ENCODE measurements at places on chromosomes 1 and 21.

DNA sequence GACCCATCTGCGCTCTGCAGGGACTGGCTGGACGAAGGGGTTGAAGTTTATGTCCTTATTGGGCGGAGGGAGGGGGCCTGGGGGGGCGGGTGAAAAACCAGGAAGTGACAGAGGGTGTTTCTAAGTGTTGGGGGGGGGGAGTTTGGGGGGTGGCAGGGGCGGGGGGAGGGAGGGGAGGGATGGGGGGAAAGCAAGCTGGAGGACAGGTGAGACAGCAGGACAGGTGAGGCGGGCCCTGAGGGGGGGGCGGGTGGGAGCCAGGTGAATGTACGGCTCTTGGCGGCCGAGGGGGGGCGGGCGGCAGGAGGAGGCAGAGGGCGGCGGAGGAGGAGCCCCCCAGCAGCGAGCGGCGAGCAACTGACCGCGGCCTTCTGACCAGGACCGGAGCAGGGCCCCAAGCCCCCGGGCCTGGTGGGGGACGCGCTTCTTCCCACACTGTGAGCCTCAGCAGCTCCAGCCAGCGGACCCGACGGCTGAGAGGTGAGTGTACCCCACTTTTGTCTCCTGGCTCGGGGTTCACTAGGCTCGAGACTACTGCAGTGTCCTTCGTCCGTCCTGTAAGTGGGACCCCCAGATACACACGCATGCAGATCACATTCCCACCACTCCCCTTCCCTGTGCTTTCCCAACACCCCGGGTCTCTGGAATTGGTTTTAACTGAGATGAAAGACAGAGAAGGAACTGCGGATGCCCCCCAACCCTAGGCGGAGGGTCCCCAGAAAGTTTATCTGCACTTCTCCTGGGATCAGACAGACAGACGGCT is at the start of gene ZBTB7B:
ZBTB7B (plus strand) TSS at position 339 of the 763 bp plus-strand sequence. CDS start 11,859 bp downstream, outside the sequence.
- H3K27ac ChIP-seq = peak within 1 kb of the TSS; percentile 84
- H3K4me1 ChIP-seq = peaks cover 26% of the 10 kb centered on the region
- peak within 1 kb of the TSS; percentile 96 for H3K4me3 ChIP-seq
- H3K27me3 ChIP-seq = no peaks in the 10 kb centered on the region
- DNase-seq = peak; percentile 35

DNA sequence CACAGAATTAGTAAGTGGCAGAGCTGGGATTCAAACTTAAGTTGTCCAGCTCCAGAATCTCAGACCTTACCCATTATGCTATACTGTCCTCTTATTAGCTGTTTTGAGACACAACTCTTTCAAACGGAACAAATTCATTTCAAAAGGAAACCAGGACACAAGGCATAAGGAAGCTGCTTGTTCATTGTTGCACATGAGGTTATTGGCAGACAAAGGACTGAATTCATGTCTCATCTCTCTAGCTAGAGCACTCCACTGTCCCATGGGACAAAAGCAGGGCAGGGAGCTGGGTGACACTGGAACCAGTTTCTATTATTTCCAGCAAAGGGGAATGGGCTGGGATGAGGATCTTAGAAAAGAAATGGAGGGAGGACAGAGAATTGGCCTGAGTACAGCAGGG is 26.4 kb downstream of the CHI3L2 start:
- peaks cover 19% of the 10 kb centered on the region for H3K27me3 ChIP-seq
- no peaks in the 10 kb centered on the region for H3K36me3 ChIP-seq
- H3K27ac ChIP-seq = no peak overlapping the region
- H3K4me1 ChIP-seq = no peaks in the 10 kb centered on the region
- no peak overlapping the region for H3K4me3 ChIP-seq

DNA sequence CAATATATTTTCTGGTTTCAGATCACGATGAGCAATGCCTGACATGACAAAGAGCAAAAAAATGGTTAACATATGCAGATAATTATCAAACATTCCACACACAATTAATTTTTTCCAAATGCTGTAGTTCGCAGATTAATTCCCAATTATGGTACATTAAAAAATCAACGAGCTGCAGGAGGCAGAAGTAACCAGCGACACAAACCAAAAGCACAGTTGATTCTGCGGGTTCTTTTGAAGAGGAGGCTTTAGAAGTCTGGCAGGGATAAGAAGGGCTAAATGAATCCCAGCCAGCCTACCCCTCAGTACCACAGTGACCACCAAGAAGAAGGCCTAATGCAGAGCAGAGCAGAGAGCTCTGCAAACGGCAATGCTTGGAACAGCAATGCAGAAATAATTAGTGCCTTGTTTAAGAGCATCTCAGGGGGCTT is 17.0 kb upstream of the KNCN start:
- H3K27me3 ChIP-seq = no peaks in the 10 kb centered on the region
- no peak for DNase-seq
- peaks cover 2% of the 10 kb centered on the region for H3K36me3 ChIP-seq
- no peak overlapping the region for H3K27ac ChIP-seq
- no peaks in the 10 kb centered on the region for H3K4me1 ChIP-seq

GRCh38 chr1:91283421-91283726 is 121.3 kb downstream of the HFM1 start:
- H3K36me3 ChIP-seq = no peaks in the 10 kb centered on the region
- H3K27me3 ChIP-seq = no peaks in the 10 kb centered on the region
- H3K4me1 ChIP-seq = no peaks in the 10 kb centered on the region
- H3K27ac ChIP-seq = no peak overlapping the region
- no peak overlapping the region for H3K4me3 ChIP-seq
- no peak for DNase-seq

- DNase-seq = no peak
- no peaks in the 10 kb centered on the region for H3K36me3 ChIP-seq
- H3K27me3 ChIP-seq = no peaks in the 10 kb centered on the region
- no peak overlapping the region for H3K27ac ChIP-seq
- no peak overlapping the region for H3K4me3 ChIP-seq
- peaks cover 14% of the 10 kb centered on the region for H3K4me1 ChIP-seq
Measured at GRCh38 chr1:17557986-17558385, 18.5 kb downstream of the ARHGEF10L start.

GRCh38 chr1:236619398-236619797 is 15.1 kb upstream of the HEATR1 start:
- no peak overlapping the region for H3K4me3 ChIP-seq
- H3K27ac ChIP-seq = no peak overlapping the region
- H3K27me3 ChIP-seq = no peaks in the 10 kb centered on the region
- H3K36me3 ChIP-seq = no peaks in the 10 kb centered on the region

DNA sequence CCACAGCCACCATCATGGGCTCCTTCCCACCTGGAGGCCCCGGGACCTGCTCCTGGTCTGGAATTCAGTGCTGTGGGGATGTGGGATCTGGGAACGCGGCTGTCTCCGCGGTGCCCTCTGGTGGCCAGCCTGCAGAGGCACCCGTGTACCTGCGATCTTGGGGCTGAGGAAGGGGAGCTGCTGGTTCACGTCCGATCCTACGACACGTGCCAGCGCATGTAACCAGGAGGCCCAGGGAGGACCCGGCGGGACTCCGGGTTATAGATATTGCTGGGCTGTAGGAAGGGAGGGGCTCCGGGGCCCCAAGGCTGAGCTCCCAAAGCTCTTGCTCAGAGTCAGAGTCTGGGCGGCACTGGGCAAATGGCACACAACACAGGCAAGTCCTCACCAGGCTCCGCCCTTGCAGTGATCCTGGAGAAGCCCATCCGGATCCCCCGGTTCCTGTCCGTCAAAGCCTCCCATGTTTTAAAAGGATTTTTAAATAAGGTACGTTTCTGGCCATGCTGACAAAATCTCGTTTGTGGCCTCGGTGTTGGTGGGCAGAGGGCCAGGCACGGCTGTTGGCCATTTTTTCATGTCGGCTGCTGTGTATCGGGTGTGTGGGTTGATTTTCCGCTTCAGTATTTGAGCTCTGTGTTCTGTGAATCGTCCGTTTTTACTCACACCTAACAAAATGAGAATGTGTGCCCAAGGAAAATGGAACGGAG is 20.1 kb downstream of the FAAP20 start:
- H3K36me3 ChIP-seq = no peaks in the 10 kb centered on the region
- peak; percentile 58 for DNase-seq
- no peaks in the 10 kb centered on the region for H3K27me3 ChIP-seq
- no peaks in the 10 kb centered on the region for H3K4me1 ChIP-seq
- H3K4me3 ChIP-seq = peak overlapping the region; percentile 28

GRCh38 chr1:109508001-109508872 is 1.3 kb downstream of the AMIGO1 start:
- H3K4me1 ChIP-seq = peaks cover 7% of the 10 kb centered on the region
- H3K4me3 ChIP-seq = no peak overlapping the region
- DNase-seq = no peak
- H3K36me3 ChIP-seq = no peaks in the 10 kb centered on the region

DNA sequence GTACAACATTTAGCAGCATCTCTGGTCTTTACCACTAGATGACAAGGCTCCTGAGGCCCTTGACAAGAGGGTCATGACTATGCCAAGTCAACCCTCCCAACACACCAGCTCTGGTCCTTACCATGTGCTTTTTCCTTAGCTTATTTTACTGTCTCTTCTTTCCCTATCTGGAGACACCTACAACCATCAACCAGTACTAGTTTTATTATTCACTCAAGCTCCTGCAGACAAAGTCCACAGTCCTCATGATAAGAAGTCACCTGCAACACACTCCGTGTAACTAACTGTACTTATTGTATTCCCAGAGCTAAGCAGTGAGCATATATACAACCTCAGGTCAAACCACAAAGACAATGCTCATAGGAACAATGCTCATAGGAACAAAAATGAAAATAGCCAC is 15.3 kb downstream of the PABPC4 start:
- no peak for DNase-seq
- no peak overlapping the region for H3K27ac ChIP-seq
- H3K4me1 ChIP-seq = no peaks in the 10 kb centered on the region
- no peaks in the 10 kb centered on the region for H3K27me3 ChIP-seq

GRCh38 chr1:181369416-181369815 is 113.9 kb upstream of the CACNA1E start:
- no peaks in the 10 kb centered on the region for H3K27me3 ChIP-seq
- no peaks in the 10 kb centered on the region for H3K4me1 ChIP-seq
- DNase-seq = no peak

- H3K36me3 ChIP-seq = no peaks in the 10 kb centered on the region
- H3K4me3 ChIP-seq = no peak overlapping the region
- no peaks in the 10 kb centered on the region for H3K4me1 ChIP-seq
- no peak overlapping the region for H3K27ac ChIP-seq
- H3K27me3 ChIP-seq = no peaks in the 10 kb centered on the region
Measured at GRCh38 chr1:214123061-214123784, 135.4 kb downstream of the PROX1 start.

- no peak overlapping the region for H3K4me3 ChIP-seq
- no peaks in the 10 kb centered on the region for H3K27me3 ChIP-seq
- no peaks in the 10 kb centered on the region for H3K36me3 ChIP-seq
- H3K4me1 ChIP-seq = no peaks in the 10 kb centered on the region
Measured at GRCh38 chr1:200143347-200143746, 115.8 kb downstream of the NR5A2 start.

DNA sequence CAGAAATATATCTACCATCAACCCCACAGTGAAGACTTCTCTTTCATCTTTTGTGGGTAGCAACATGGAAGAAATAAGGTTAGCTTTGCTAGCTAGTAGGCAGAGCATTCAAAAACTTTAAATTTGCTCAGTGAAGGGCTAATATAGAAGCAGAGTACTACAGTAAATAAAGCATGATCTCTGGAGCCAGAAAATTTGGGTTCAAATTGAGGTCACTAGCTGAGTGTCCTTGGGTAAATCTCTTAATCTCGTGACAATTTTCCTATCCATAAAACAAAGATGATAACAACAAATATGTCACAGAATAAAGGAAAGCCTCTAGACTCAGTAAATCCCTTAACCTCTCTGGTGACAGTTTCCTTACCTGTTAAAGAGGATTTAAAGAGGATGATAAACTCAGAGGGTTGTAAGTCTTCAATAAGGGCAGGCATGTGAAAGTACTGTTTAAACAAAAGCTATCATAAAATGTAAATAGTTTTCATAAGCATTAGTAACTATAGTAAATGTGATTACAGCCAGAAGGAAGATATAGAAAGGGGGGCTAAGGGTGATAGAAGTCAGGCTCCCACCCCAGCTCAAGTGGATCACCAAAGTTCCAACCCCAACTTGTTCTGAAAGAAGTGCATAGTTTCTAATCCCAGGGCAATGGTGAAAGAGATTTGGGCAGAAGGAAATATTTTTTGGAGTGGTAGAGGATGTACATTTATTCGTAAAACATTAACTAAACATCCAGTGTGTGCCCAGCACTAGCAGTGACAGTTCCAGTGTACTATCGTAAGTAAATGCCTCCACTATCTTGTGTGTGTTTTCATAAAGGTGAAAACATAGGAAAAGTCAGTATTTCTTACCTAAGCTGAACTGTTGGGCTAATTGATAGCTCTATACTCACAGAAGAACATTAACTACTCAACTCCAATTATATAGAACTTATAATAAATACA is 24.8 kb downstream of the TM2D1 start:
- no peaks in the 10 kb centered on the region for H3K27me3 ChIP-seq
- DNase-seq = peak; percentile 6
- no peak overlapping the region for H3K27ac ChIP-seq
- H3K4me3 ChIP-seq = no peak overlapping the region
- no peaks in the 10 kb centered on the region for H3K4me1 ChIP-seq
- peaks cover 3% of the 10 kb centered on the region for H3K36me3 ChIP-seq

DNA sequence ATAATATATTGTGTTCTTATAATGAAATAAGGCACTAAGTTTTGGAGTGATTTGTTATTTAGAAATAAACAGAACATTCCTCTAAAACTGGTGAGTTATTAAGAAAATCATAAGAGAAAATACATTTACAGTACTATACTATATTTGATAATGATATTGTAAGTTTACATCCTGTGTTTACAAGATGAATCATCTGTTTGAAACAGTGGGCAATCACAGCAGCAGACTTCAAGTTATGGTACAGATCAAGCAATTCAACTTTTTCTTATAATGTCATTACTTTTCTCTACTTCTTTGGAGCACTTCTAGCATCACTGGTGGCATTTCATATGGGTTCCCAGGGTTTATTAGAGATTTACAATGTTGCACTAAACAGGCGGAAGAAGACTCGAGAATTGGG is 86.5 kb upstream of the BRINP3 start:
- H3K4me1 ChIP-seq = no peaks in the 10 kb centered on the region
- H3K27me3 ChIP-seq = no peaks in the 10 kb centered on the region
- DNase-seq = no peak
- H3K4me3 ChIP-seq = no peak overlapping the region
- no peaks in the 10 kb centered on the region for H3K36me3 ChIP-seq

DNA sequence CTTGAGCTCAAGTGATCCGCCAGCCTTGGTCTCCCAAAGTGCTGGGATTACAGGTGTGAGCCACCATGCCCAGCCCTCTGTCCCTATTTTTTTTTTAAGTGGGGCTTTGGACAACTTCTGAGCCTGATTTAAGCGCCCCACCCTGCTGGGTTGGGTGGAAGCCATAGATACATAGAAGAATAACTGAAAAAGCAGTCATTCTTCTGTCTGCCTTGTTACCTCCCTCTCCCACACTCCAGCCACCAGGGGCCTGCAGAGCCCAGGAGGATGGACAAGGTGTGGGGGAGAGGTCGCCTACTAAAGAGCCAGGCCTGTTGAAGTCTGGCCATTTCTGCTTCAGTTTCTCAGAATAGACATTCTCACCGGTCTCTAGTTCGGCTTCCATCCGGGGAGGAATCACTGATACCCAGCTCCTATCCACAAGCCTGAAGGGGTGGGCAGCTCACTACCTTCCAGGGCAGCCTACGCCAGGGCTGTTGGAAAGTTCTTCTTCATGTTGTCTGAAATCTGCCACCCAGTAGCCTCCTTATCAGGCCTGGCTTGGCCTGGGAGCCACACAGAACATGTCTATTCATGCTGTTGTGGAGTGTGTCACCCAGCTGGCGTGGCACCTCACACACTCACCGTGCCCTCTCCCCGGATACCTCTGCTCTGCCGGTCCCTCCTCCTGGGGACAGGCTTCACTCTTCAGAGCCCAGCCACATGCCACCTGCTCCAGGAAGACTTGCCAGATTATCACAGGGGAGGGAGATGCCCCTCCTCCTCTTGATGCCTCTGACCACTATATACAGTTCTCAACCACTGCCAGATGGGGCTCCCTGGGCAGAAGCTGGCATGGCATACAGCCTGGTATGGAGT is 27.7 kb downstream of the KNCN start:
- peaks cover 8% of the 10 kb centered on the region for H3K4me1 ChIP-seq
- DNase-seq = no peak
- H3K27ac ChIP-seq = no peak overlapping the region
- H3K36me3 ChIP-seq = no peaks in the 10 kb centered on the region
- H3K4me3 ChIP-seq = no peak overlapping the region
